Activated CD4-positive, alpha-beta T cell treated with anti-CD3 and anti-CD28 coated beads for 48 hours (primary cell): ENCODE measurements at places on chromosomes 3 and 15.

GRCh38 chr15:47796339-47796738 lies 79.0 kb downstream of the SEMA6D start:
- DNase-seq, result no peak

DNA sequence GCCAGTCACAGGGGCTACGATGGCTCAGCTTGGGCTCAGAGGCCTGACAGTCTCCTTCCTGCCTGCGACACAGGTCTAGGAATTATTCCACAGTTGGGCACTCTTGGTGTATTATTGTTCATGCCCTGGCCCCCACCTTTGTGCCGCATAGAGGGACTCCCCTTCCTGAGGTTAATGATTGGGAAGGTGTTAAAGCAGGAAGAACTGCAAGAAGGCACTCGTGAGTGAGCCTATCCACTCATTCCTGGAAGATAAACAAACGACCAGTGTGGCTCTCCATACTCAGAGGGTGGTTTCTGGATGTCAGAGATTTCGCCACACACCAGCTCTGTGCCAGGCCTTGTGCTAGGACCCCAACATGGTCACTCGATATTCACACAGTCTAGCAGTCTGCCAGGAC lies 12.3 kb downstream of the LIPC start:
- DNase-seq, result no peak

GRCh38 chr3:159929171-159930141 lies 59.2 kb upstream of the IL12A start:
- DNase-seq, result no peak

DNA sequence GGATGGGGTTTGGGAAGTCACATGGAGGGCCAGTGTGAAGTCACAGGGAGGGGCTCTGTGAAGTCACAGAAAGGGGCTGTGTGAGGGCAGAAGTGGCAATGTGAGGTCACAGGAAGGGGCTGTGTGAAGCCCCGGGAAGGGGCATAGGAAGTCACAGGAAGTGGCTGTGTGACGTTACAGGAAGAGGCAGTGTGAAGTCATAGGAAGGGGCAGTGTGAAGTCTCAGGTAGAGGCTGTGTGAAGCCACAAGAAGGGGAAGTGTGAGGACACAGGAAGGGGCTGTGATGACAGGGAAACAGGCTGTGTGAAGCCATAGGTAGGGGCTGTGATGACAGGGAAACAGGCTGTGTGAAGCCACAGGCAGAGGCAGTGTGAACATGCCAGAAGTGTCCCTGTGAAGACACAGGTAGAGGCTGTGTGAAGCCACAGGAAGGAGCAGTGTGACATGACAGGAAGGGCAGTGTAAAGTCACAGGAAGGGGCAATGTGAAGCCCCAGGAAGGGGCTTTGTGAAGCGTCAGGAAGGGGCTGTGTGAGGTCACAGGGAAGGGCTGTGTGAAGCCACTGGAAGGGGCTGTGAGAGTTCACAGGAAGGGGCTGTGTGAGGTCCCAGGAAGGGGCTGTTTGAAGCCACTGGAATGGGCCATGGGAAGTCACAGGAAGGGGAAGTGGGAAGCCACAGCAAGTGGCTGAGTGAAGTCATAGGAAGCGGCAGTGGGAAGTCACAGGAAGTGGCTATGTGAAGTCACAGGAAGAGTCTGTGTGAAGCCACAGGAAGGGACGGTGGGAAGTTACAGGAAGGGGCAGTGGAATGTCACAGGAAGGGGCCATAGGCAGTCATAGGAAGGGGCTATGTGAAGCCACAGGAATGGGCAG lies 37.1 kb downstream of the GASK1A start:
- no peak for DNase-seq

DNA sequence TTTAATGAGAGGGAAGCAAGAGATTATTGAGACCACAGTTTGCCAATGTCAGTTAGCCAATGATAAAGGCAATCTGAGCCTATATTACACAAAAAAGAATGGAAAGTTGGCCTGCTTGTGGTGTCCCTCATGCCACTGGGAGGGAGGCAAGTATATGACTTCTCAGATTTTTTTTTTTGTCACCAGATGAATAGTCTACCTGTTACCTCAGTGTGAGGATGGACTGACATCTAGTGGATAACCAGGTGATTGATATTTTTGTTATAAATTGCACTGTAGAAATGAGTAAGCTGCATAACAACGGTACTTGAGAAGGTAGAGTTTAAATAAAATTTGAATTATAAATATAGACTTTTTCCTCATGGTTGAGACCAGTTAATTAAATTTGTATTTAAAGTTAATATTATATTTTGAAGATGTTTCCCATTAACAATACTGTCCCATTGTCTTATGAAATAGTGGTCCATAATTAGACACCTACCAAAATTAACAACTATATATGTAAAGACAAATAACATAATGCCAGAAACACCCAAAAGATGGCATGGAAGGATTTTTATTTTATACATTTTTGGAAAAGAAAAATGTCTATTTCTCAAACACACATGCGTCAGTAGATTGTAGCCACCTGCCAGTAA lies 237.8 kb upstream of the GADL1 start:
- no peak for DNase-seq
